Activated naive CD4-positive, alpha-beta T cell treated with Interleukin-2 at 50 U/mL for 16 hours (primary cell): ENCODE measurements at places on chromosomes 5 and 9.

DNA sequence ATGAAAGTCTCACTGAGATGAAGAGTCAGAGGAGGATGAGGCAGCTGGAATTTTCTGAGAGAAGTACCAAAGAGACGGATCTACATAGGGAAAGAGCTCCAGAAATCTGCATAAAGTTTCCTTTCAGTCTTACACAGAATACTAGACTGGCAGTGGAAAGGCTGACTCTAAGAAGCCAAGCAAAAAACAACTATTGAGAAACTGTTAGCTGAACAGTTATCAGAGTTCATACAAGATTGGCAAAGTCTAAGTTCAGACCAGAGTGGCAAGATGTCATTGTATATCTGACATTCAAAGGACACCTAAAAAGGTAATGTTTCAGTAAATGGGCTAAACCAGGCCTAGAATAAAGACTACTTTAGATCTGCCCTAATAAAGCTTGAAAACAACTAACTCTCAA, 209.0 kb downstream of the KIAA0825 start:
- DNase-seq, result no peak

GRCh38 chr5:32586276-32586599, 881 bp downstream of the SUB1 start:
- DNase-seq, result no peak

GRCh38 chr5:176466245-176466871, 18.2 kb downstream of the FAF2 start:
- no peak for DNase-seq

GRCh38 chr5:119302916-119303897, 52.6 kb upstream of the TNFAIP8 start:
- no peak for DNase-seq

DNA sequence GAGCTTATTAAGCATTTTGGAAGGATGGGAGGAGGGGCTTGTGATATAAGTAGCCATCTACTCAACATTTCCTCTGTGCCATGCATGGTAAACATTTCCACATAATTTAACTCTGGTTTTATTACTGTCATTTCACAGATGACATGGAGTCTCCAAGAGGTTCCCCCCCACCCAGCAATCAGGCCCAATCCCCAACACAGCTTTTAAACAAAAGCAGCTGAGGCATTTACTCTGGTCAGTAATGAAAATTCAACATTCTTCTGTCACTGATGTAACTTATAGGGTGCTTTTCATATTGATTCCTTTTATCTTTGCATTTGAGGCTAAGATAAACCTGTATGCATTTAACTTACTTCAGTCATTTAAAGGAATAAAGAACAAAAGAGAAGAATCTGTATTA, 128.1 kb downstream of the COL23A1 start:
- DNase-seq, result no peak

GRCh38 chr5:81021486-81021885, 61.3 kb downstream of the RASGRF2 start:
- DNase-seq, result no peak

- DNase-seq, result no peak
These were observed 1200.6 kb downstream of the PTPRD start for GRCh38 chr9:9412241-9412640.

DNA sequence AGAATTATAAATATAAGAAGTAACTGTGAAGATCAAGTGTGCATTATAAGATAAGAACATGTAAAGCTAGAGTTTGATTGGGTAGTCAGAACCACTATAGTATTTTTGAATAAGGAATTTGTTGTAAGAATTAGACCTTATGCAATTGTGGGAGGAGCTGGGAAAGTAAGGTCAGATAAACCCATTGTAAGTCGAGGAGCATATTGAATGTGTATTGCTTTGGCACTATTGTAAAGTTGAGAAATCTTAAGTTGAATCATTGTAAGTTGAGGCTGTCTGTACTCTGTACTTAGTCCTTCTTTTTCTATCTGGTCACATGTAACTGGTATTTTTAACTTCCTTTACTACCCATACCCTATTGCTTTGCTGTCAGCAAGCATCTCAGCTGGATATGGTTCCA, 158.7 kb downstream of the CCDC171 start:
- DNase-seq, result no peak

- DNase-seq, result no peak
These were observed 5.2 kb upstream of the HDHD3 start for GRCh38 chr9:113381909-113382411.

DNA sequence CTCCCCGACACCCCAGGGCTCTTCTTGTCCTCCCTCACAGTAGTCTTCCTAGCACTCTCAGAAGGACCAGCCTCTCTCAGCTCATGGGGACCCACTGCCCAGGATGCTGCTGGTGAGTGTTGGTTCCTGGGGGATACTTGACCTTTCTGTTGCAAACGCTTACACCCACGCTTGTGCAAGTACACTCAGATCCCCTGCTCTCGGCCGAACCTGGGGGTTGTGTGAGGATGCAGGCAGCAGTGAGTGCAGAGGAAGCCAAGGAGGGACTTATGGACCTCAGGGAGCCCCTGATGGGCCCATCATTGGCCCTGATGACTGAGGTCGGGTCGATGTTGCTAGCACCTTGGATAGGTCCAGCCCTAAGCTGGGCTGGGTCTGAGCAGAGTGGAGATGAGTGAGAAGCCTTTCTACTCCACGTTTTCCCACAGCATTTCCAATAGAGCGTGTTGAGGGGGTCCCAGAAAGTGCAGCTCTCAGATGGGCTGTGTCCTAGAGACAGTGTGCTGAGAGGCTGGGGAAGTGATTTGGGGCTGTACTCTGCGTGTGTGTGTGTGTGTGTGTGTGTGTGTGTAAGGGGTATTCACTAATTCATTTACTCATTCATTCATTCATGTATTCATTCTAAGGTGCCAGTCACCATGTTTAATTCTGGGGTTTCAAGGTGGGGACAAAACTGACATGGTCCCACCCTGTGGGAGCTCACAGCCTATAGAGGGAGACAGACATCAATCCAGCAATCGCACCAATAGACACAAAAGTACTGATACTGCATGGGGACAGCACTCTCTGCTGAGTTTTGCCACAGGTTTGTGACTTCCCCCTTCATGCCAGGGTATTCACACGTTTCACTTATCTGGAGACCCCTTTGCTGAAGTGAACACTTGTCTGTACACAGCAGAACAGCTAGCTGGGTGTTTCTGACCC, 25.2 kb upstream of the PITX1 start:
- DNase-seq, result no peak

DNA sequence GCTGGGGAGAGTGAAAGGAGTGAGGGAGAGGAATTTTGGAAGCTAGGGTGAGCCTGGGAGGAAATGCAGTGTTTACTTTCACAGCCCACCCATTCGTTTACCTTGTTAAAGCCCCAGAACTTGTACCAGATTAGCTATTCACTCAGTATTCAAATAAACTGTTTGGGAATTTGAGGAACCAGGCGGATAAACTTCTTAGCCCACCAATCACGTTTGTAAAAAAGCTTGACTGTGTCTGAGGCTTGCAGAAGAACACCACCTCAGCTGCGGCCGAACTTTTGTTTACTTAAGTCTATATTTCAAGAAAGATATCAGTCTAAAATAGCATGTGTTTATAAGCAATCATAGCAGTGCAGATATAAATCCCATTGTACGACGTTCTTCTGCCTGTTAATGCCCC, 5.2 kb upstream of the TLE1 start:
- no peak for DNase-seq

GRCh38 chr5:65955746-65956145, 29.4 kb downstream of the ERBIN start:
- no peak for DNase-seq

DNA sequence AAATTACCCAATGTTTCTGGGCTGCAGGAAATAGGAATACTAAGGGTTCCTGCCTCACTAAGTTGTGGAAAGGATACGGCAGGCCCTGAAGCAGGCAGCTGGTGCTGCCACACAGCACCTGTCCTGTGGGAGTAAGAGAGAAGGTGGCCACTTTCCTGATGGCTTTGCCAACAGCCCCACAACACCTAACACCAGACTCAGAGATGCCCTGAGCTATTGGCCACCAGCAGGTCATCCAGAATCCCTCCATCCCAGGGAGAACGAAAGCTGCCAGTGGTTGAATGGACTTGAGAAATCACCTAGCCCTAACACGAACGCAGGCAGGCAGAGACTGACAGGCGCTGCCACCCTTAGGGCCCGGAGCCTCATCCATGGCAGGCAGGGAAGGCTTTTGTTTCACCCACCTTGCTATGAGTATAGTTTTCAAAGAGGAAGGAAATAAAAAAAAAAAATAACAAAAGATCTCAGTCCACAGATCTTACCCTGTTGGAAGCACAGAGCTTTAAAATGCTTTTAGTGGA, 82.2 kb downstream of the DCP2 start:
- DNase-seq, result no peak

GRCh38 chr5:173420108-173420507, 91.9 kb upstream of the STC2 start:
- DNase-seq, result no peak

- DNase-seq, result no peak
These were observed 478.6 kb upstream of the WWC1 start for GRCh38 chr5:167812871-167813270.

DNA sequence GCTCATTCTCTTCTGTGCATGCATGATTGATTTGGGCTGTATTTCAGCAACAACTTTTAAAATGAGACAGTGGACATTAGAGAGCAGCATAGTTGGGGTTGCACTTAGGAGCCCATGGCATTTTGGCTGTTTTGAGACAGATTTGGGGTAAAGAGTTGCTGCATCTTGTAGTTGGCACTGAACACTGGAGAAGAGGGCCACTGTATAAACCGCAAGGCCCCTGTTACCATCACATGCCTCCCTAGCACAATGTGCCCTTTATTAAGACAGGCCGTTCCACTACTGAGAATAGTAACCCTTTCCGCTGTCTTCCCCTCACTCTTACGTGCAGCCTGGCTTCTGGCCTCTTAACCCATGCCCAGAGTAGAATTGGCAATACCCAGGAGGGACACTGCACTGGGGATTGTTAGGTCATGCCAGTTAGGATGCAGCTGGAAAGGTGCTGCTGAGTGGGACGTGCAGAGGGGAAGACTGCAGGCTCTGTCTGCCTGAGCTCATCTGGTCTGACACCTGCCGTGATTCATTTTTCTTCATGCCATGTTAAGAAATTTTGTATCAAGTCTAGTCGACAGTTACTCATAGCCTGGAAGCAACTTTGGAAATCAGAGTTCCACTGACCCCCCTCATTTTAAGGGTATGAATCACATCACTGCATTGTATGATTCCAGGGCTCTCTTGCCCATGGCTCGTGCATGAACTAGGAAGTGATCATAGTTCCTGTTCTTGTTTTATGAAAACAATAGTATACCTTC, 146.9 kb upstream of the DMRT1 start:
- no peak for DNase-seq

- no peak for DNase-seq
These were observed 38.9 kb upstream of the DAB2IP start for GRCh38 chr9:121612511-121612998.

GRCh38 chr5:82719368-82719767, 357.8 kb downstream of the TMEM167A start:
- DNase-seq, result no peak

GRCh38 chr5:113161806-113162205, 185.2 kb downstream of the DCP2 start:
- no peak for DNase-seq

GRCh38 chr5:171390883-171391677, 3.4 kb downstream of the NPM1 start:
- no peak for DNase-seq

- no peak for DNase-seq
These were observed 62.3 kb downstream of the LHFPL2 start for GRCh38 chr5:78586251-78586650.

- no peak for DNase-seq
These were observed 5.2 kb downstream of the OLFML2A start for GRCh38 chr9:124781967-124782660.

DNA sequence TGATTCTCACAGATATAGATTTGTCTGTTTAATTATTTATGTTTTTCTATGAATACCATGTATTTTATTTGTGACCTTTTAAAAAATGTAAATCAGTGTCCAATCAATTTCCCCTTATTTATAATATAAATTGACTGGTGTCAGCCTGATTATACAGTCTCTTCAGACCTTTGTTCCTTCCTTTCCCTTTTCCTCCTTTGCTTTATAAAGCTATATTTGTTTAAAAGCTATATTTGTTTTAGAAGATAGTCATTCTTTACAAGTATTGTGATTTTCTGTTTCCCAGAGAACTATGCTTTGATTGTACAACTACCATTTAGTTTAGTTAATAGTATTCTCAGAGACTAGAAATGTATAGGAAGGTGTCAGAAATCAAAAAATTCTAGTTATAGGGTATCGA, 90.6 kb downstream of the CNTLN start:
- DNase-seq, result no peak

- DNase-seq, result no peak
These were observed 219.9 kb downstream of the COX7C start for GRCh38 chr5:86837610-86838009.

DNA sequence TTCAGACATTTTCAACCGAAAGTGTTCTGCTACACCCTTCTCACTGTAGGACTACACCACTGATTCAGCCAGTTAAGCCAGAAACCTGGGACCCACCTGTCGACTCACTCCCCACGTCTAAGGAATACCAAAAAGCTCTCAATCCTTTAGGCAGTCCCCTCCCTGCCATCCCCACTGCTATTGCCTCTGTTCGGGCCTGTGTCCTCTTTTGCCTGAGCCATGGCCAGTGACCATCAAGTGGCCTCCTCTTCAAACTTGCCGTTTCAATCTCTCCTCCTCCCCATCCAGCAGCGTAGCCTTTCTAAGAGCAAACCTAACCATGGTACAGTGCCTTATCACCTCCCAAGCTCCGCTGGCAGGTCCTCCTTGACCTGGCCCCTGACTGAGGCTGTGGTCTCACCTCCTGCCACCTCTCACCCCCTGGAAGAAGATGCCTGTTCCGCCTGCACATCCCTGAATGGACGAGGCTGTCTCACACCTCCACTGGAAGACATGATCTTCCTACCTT, 64.1 kb downstream of the GALNT12 start:
- DNase-seq, result no peak

DNA sequence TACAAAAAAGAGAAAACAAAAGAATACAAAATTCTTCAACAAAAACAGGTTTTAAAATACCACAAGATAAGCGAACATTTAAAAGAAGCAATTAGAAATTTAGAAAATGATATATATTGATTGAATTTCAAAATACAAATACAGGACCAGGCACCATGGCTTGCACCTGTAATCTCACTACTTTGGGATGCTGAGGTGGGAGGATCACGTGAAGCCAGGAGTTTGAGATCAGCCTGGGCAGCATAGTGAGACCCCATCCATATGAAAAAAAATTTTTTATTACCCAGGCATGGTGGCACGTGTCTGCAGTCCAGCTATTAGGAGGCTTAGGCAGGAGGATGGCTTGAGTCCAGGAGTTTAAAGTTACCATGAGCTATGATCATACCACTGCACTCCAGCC, 109.9 kb upstream of the SLC30A5 start:
- no peak for DNase-seq
